ENCODE measurements at places on chromosomes 5 and 9.

GRCh38 chr5:110832683-110833082 is 93.9 kb downstream of the SLC25A46 start:
- no peak for DNase-seq

DNA sequence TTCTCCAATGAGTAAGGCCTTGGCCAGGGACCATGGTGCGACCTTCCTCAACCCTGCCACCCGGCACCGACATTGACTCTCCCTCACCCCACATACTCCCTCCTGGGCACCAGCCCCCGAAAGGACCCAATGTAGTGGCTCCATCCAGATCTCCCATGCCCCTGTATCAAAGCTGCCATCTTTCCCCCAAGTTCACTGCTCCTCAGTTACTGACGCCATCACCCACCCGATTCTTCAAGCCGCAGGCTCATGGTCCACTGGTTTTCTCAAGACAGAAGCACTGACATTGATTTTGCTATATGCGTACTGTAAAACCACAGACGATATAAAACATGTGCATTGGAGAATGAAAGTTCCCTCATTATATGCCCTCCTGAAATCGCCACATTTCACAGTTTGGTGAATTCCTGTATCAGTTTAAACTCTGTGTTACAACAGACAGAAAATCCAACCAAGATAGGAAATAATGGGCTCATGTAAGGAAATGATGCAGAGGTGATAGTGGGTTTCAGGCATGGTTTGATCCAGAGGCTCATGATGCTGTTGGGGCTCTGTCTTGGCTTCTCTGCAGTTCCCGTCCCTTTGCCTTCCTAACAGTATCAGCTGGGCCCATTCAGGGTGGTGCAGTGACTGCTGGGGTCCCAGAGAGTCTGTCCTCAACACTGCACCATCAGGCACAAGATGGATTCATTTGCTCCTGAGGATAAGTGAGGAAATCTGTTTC is 207.3 kb upstream of the IER5L start:
- no peak for DNase-seq

DNA sequence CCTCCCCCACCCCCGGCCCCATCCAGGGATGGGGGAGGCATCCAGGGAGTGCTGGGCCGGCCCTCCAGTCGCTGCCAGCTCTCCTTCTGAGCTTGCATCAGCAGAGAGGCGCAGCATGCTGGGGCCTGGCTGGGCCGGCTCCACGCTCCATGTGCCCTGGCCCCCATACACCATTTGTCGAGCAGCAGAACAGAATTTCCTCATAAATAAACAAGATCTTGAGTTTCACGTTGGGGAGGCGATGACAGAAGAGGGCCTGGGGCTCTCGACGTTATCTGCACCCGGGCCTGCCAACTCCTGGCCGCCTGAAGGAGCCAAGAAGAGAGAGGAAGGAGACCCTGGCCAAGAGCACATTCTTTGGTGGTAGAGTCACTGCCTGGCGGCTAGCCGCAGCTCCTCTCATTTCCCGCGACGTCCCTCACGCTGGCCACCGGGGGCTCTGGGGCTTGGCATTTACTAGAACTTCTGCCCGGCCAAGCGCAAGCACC is 177.0 kb downstream of the FGF18 start:
- DNase-seq, result no peak

DNA sequence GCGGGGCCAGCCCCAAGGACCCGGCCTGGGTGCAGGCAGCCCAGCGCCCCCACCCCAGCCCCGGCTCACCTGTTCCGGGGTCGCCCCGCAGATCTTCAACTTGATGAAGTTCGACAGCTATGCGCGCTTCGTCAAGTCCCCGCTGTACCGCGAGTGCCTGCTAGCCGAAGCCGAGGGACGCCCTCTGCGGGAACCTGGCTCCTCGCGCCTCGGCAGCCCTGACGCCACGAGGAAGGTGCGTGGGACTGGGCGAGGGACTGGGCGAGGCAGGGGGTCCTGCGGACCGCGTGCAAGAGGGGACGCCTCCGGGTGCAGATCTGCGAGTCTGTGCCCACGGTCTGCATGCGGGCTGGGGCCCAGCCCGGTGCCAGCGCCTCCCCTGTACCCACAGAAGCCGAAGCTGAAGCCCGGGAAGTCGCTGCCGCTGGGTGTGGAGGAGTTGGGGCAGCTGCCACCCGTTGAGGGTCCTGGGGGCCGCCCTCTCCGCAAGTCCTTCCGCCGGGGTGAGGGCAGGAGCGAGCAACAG is 9.7 kb downstream of the RGS14 start:
- no peak for DNase-seq

- no peak for DNase-seq
Observed at GRCh38 chr9:74407166-74407565, 90.0 kb upstream of the RORB start.

DNA sequence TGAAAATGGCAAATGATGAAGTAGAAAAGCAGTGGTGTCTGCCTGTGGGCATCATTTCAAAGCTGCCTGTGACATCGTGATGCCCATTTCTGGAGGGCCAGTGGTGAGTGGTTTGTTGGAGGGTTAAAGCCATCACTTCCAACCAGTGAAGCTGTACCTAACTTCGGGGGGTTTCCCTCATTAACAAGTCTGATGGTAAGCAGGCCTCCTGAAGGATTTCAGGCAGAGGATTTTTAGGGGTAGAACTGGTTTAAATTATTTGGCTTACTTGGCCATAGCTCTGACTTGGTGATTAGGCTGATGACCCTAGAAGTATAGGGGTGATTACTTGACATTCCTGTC is 10.7 kb downstream of the TNFAIP8 start:
- DNase-seq, result no peak

GRCh38 chr9:99549441-99549840 is 272.2 kb upstream of the NR4A3 start:
- no peak for DNase-seq

DNA sequence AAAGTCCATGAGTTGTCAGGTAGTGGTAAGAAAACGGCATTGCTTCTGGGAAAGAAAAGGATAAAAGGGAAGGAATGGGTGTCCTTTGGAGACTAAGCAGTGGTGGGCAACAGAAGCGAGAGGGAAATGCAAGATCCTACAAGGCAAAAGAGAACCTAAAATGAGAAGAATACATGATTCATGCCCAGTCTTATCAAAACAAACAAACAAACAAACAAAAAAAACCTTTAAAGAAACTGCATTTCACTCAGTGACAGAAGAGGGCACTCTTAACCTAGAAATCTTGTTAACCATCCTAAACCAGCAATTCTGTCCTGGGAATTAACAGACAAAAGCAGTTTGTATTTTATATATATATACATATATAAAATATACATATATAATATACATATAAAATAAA is 88.5 kb downstream of the SUSD1 start:
- DNase-seq, result no peak

DNA sequence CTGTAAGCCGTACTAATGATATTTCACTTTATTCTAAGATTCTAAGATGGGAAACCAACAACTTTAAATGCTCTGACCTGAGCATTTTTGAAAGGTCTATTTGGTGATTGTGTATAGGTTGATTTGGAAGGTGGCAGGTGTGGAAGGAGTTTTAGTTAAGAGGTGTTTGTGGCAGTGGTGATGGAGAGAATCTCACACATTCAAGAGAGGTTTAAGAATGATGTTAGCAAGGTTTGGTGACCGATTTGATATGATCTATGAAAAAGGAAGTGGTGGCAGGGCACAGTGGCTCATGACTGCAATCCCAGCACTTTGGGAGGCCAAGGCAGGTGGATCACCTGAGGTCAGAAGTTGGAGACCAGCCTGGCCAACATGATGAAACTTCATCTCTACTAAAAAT is 319.2 kb upstream of the CD180 start:
- no peak for DNase-seq

DNA sequence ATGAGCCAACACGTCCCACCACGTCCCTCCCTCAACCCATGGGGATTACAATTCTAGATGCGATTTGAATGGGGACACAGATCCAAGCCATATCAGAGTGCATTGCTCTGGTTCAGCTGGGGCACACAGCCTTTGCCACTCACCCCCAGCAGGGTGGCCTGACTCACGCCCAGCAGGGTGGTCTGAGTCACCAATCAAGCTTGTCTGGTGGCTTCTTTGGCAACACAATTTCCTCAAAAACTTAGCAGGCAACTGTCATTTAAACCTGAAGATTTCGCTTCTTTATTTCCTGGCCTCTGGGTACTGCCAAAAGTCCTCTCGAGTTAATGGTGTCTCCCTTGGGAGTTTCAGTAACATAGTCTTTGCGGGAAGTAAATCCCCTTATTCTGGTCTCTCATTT is 16.3 kb upstream of the SEMA5A start:
- no peak for DNase-seq

DNA sequence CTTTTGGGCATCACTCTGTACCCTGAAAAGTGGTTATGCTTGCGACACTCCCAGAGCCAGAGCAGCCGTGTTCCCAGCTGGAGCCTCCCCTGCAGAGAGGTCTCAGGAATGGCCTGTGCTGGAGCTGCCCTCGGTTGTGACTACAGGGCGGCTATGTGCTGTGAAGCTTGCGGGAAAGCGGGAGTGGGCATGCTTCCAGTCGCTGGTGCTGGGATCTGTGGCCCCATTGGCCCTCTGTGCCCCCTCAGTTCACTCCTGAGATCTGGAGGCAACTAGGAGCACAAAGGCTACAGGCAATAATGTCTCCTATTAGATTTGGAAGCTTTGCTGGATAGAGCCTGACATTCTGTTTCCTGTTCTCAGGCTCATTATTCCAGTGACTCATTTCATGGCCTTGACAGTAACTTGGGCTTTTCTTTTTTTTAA is 56.9 kb downstream of the GPR107 start:
- DNase-seq, result no peak

GRCh38 chr5:44983006-44983405 is 174.3 kb downstream of the MRPS30 start:
- DNase-seq, result no peak

- no peak for DNase-seq
Observed at GRCh38 chr9:133426011-133426410, 3.8 kb downstream of the ADAMTS13 start.

All from NCI-H1436 treated with DMSO at 0.1 percent for 48 hours (cell line).